ENCODE measurements at places on chromosomes 6 and 20. TPM values are rescaled to one million over a fixed set of nuclear protein-coding genes. Genes with fewer than 3 reads are reported as not detected.

HCRTR2 gene
- total RNA-seq, result not detected

RGS19 gene
- total RNA-seq, result 26.4 TPM

IBTK gene
- total RNA-seq, result 25.7 TPM

DNA sequence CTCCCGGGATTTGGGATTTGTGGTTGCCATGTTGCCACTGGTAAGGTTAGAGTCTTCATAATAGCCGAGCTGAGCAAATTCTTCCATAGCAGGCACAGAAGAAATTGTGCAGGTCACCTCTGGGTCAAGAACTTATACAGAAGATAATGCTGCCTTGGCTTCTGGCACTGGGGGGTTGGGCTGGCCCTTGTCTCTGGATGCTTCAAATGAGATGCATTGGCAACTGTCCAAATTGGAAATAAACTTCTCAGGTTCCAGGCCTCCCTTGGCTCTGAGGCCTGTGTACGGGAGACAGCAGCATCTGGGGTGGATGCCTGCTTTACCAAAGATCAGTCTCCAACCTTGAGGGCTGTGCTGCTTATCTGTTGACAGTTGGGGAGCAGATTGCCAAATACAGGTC, 26.2 kb downstream of the MYO6 start:
- no peak for DNase-seq

DNA sequence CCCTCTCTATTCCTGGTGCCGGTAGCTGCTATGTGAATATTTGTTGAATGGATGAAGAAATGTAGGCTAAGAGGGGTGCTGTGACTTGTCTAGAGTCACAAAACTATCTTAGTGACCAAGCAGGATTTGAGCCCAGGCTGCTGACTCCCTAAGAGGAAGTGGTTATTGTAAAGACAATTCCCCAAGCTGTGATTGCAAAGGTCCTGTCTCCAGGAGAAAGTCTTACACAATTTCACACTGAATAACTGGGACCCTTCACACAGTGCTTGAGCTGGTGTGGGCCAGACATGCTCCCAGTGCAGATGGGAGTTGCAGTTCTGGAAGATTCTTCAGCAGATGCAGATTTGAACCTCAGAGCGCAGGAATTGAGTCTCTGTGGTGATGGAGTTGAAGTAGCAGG, 38.1 kb downstream of the IYD start:
- DNase-seq, result no peak

GRCh38 chr6:161367472-161367871, 93.6 kb upstream of the AGPAT4 start:
- DNase-seq, result no peak

Data from activated naive CD8-positive, alpha-beta T cell treated with anti-CD3 and anti-CD28 coated beads for 36 hours (primary cell).